ENCODE measurements at places on chromosomes 16 and 17. TPM values are rescaled to one million over a fixed set of nuclear protein-coding genes. Genes with fewer than 3 reads are reported as not detected.

DNA sequence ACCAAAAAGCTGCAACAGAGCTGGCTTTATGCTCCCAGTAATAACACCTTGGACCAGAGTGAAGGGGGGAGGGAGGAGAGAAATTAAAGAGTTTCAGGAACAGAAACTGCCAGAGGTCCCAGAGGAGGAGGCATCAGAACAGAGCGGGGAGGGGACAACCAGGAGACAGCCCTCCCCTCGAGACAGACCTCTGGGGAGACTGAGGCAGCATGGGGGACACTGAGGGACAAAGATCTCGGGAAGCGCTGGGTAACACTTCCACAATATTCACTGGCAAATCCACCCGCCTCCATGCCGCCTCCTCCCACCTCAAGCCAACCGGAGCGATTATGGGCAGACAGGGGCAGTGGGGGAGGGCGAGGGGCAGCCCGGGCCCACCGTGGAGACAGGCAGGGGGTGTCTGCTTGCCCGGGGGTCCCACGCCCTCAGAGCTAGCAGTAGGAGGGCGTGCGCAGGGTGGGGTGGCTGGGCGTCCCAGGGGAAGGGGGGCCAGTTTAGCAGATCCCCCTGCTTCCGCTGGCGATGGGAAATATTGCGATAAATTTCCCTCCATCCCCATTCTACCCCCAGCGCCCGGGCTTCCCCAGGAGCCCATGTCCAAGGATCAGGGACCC, 1.2 kb downstream of the PCGF2 start:
- no peak for DNase-seq

GRCh38 chr16:4572715-4573114, 16.6 kb downstream of the C16orf96 start:
- DNase-seq = no peak

DNA sequence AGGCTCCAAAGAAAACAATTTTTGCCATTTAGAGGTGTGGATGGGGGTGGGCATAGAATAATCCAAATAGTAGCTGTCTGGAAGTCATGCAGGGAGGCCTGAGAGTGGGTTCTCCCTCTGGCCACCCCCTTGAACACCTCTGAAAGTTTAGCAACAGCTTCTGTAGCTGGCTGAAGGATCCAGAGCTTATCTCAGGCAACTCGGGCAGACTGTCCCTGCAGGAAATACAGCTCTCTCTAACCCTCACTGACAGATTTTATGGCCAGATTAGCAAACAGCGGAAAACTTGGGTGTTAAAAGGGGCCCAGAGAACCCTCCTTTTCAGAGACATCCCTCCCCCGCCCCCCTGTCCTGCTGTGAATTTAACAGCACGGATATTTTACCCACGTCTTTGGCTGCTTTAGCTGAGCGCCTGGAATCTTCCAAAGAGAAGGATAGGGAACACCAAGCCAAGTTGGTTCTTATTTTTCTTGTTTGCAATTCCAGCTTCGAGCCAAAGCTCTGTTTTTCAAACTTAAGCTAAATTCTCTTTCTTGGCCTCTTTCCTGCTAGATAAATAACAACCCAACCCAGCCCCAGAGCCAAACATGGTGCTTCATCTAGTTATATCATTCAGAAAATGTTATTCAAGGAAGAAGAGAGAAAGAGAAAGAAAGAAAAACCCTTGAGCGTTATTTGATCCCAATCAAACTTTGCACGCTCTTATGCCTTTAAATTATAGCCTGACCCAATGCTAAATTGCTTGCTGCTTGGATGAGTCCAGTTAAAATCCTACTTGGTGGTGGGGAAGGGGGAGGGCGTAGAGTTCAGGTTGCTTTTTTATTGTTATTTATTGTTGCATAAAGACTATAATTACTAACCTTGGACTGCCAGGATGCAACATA, 2.3 kb upstream of the HOXB2 start:
- no peak for DNase-seq

GRCh38 chr16:76946879-76947278, 244.1 kb upstream of the MON1B start:
- DNase-seq = no peak

DNA sequence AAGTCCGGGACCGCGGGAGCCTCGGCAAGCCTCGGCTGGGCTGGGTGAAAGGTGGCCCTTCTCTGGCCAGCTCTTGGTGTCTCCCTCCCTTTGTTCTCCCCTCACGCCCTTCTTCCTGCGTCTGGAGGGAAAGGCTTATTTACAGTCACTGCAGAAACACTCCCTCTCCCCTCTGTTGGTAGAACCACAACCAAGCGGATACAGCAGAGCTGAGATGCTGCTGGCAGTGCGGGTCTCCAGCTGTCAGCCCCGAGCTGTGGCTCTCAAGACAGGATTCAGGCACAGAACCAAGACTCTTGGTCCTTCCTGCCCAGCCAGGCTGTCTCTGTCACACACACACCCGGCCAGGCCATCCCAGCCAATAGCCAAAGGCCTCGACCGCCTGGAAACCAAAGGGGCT, 133.3 kb downstream of the ENGASE start:
- peak; percentile 50 for DNase-seq

DNA sequence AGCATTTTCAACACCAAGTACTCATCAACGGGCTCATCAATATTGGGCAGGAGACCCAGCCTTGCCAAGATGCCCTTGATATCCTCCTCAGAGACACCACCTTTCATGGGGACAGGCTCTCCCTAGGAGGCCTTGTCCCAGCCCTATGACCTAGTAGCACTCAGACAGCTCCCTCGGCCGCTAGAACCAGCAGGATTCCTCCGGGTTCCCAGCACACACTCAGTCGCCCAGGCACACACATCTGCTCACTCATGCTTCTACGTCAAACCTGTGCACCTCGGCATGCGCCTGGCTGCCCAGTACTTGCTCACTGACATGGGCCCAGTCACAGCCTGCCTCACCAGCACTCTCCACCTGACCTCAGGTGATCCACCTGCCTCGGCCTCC, 17.0 kb downstream of the SRCIN1 start:
- no peak for DNase-seq

GRCh38 chr16:14150796-14151195, 79.7 kb downstream of the MRTFB start:
- no peak for DNase-seq

DNA sequence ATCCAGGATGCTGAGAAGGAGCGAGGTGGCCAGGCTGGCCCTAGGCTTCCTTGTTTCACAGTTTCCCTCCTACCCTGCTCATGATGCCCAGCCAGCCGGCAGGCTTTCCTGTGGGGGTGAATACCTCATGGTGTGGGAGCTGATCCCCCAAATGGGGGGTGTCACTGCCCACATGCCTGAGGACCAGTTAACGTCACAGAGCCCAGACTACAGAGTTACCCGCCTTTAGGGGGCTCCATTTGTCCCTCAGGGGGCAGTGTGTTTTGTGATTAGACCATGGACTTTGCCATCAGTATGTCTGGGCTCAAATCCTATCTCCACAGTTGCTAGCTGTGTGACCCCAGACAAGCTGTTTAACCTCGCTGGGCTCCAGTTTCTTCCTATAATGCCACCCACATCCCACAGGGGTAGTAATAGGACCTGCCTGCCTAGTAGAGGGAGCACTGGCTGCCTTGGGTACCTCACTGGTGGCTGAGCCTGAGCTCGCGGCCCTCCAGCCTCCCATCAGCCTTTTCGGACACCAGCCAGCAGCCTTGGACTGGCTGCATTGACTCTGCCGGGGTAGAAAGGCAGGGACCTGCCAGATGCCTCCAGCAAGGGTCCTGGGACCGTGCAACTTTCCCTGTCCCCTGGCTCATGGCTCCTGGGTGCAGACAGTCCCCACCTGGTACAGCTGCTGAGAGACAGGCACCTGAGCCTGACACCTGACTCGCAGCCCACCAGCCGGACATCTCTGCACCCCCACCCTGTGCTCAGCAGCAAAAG, 87.5 kb upstream of the GSE1 start:
- no peak for DNase-seq

MT1F gene
- polyA plus RNA-seq = 167 TPM

DNAH9 gene
- 3.5 TPM for polyA plus RNA-seq

GINS3 gene
- 11.3 TPM for polyA plus RNA-seq

TEKT3 gene
- not detected for polyA plus RNA-seq

CBLN1 gene
- 36.4 TPM for polyA plus RNA-seq

LRRC37A gene
- polyA plus RNA-seq = 1.6 TPM
